ENCODE measurements at places on chromosomes 16 and 17. TPM values are rescaled to one million over a fixed set of nuclear protein-coding genes. Genes with fewer than 3 reads are reported as not detected.

DNA sequence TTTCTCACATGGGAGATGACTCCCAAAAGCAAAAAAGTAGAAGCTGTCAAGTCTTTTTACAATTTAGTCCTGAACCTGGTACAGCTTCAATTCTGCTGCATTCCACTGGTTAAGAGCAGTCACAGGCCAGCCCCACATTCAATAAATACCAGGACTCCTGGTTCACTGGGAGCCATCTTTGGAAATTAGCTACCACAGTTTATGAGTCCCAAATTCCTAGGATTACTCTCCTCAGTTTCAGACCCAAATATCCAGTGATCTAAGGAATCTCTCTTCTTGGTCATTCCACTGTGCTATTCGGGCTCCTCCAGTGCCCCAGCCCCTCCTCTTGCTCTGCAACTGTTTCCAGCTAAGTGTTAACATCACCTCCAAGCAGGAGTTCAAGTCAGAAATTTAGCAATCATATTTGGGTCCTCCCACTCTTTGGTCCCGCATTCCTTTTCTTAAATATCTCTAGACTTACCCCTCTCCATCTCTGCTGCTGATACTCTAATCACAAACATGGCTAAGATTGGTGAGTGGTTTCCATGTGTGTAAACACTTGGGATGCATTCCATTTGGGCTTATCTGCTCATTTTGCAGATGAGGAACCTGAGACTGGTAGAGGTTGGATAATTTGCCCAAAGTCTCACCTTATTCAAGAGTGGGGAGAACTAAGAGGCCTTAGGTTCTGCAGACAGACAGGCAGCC is 9.6 kb upstream of the WIPF2 start:
- no peak overlapping the region for H3K4me3 ChIP-seq
- H3K36me3 ChIP-seq: no peaks in the 10 kb centered on the region
- H3K27ac ChIP-seq: no peak overlapping the region
- no peak for DNase-seq
- no peaks in the 10 kb centered on the region for H3K27me3 ChIP-seq
- no peaks in the 10 kb centered on the region for H3K4me1 ChIP-seq

- H3K36me3 ChIP-seq: no peaks in the 10 kb centered on the region
- H3K4me1 ChIP-seq: no peaks in the 10 kb centered on the region
- no peak overlapping the region for H3K27ac ChIP-seq
- H3K4me3 ChIP-seq: no peak overlapping the region
Observed at GRCh38 chr16:48949636-48950035, 332.0 kb downstream of the CBLN1 start.

- H3K27ac ChIP-seq: no peak overlapping the region
- peaks cover 40% of the 10 kb centered on the region for H3K4me1 ChIP-seq
- peaks cover 15% of the 10 kb centered on the region for H3K27me3 ChIP-seq
- peak; percentile 64 for DNase-seq
- peaks cover 13% of the 10 kb centered on the region for H3K36me3 ChIP-seq
Observed at GRCh38 chr16:4309833-4310266, 6.0 kb upstream of the GLIS2 start.

Gene SPATA32
- total RNA-seq: 0.67 TPM

Gene AXIN2
- 12.7 TPM for total RNA-seq
